Astrocyte of the cerebellum (primary cell): ENCODE measurements at places on chromosomes 2 and 18.
A peak's percentile ranks its signal among the peaks of the same experiment; 100 is the strongest.

DNA sequence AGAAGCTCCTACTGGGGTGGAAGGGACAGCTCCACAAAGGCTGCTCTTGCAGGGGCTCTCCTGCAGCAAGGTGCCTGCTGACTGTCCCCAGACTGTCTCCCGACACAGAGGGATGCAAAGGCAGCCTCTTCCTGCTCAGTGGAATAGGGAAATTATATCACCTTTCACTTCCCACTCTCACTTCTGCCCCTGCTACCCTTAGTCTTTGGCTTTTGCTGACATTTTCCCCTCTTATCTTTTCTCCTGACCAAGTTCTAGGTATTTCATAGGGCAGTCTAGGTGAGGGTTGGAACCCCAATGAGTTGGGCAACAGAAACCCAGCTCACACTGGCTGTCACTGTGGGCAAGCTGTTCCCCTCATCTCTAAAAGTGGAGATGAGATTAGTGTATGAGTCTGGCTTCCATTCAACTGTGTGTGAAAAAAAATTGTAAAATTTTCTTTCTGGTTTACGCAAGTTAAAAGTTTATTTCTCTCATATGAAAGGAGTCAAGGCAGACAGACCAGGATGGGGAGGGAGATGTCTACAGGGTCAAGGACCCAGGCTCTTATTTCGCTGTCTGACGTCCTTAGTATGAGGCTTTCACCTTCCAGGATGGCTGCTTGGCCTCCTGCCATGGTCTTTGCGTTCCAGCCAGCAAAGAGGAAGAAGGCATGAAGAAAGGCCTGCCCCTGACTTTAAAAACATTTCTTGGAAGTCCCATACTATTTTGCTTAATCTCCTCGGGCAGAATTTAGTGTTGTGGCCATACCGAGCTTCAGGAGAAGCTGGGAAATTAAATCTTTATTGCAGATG lies 7.5 kb upstream of the MOCOS start:
- DNase-seq = peak; percentile 51

DNA sequence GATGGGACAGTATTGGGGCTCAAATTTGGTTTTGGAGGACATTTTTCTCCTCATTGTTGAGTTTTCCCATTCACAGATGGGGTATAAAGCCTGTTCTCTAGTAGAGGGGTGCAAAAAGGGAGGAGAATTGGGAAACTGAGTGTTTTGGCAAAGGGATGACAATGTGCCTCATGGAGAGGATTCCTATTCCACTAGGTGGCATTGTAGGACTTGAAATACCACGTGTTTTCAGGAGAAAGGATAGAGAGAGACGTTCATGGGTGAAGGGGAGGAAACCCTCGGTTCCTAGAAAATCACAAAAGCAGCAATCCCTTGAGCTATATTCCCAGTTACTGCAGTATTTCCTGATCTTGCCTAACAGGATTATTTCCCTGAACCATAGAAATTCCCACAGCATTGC lies 113.7 kb upstream of the SRD5A2 start:
- no peak for DNase-seq

- DNase-seq = no peak
These were observed 17.3 kb downstream of the GRHL1 start for GRCh38 chr2:9968553-9969497.

GRCh38 chr18:62485684-62486083 lies 37.1 kb upstream of the ZCCHC2 start:
- peak; percentile 56 for DNase-seq

GRCh38 chr2:205130111-205130829 lies 552.0 kb upstream of the NRP2 start:
- peak; percentile 32 for DNase-seq

DNA sequence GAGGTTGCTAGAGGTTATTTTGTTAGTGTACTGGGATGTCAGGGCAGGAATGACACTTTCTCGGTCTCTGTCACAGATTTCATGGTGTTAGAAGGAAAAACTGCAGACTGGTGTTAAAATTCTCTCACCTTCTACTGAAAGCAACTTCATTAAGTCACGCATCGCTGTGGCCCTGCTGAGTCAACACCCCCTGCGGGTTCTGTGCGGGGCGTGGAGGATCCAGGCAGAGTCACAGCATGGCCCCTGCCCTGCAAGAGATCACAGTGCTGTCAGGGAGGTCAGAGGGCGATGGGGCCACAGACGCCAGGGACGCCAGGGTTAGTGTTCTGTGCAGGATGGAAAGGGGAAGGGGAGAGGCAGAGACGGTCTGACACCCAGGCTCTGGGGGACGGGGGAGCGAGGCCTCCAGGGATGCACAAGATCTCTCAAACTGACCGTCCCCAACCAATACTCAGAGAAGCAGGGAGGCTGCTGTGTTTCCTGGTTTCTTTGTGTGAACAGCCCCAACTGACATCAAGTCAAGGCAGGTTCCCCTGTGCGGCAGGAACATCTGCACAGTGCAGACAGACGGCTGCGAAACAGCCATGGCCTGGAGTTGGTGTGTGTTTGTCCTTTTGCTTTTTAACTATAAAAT lies 354.9 kb upstream of the SALL3 start:
- DNase-seq = no peak

- no peak for DNase-seq
These were observed 236.5 kb downstream of the NDUFA10 start for GRCh38 chr2:239788576-239789098.

GRCh38 chr2:56128235-56128634 lies 55.6 kb upstream of the CCDC85A start:
- no peak for DNase-seq

- no peak for DNase-seq
These were observed 15.9 kb upstream of the LRRTM4 start for GRCh38 chr2:77538031-77538430.

- DNase-seq = no peak
These were observed 146.1 kb upstream of the OTOS start for GRCh38 chr2:240286596-240286995.

DNA sequence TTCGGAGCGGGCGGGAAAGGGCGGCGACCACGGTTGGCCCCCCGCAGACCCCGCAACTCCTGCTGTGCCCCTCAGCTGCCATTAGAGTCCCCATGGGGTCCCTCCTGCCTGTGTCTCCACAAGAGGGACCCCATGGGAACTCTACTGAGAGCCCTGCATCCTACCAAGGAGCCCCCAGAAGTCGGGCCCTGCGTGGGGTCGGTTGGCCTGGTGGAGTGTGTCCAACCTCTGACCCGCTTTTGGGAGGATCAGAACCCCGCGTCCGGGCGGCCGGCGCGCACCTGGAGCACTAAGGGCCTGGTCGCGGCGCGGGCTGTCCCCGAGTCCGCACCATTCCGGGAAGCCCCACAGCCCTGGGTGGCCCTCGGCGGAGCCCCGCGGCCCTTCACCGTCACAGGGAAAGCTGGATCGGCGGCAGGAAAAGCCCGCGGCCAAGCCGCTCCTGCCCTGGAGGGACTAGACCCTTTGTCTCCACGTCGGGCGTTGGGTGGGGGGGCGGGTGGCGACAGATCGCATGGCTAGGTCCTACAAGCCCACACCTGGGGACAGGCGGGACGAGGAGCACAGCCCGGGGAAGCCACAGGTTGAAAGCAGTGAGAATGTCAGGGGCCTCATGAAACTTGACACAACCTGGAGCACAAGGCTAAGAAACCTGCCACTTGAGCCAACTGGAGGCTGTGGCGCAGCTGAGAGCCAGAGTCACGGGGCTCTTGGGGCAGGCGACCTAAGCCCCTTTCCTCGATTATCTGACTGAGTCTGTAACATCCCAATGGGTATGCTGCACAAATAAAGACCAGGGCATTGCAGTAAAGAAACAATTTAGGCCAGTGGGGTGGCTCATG lies 11.2 kb upstream of the CXXC1 start:
- no peak for DNase-seq

DNA sequence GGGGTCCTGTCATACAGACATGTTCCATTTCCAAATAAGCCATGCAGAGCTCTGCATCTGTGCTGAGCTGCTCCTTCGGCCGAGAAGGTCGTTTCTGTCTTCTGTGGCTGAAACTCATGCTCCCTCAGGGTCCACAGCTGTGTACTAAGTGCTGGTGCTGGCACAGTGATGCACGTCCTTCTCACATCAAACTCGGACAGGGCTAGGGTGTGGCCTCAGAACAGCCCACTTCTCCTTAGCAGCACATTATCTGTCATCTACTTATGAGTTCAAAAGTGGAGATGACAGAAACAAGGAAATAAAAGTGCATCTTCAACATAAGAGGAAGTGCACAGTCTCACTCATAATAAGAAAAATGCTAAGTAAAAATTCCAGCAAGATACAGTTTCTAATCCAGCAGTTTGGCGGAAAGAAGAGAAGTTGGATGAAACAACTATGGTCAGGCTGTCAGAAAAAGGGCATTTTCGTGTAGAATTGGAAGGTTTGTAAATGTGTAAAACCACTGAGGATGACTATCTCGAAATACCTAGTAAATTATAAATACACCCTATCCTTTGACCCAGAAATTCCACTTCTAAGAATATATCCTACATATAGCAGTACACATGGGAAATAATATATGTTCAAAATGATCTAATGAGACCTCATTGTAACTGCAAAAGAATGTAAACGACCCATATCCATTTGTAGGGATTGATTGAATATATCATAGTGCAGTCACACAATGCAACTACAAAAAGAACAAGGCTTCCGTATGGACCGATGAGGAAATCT lies 53.7 kb upstream of the APCDD1 start:
- no peak for DNase-seq

DNA sequence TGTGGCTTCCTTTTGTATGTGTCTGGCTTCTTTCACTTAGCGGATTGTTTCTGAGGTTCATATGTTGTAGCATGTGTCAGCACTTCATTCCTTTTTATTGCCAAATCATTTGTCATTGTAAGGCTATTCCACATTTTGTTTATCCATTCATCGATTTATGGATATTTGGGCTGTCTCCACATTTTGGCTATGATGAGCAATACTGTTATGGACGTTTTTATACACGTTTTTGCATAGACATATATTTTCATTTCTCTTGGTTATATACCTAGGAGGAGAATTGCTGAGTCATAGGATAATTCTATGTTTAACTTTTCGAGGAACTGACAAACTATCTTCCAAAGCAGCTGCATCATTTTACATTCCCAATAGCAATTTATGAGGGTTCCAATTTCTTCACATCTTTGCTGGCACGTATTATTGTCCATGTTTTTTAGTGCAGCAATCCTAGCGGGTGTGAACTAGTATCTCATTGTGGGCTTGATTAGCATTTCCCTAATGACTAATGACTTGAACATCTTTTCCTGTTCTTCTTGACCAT lies 48.1 kb upstream of the TBC1D8 start:
- no peak for DNase-seq

DNA sequence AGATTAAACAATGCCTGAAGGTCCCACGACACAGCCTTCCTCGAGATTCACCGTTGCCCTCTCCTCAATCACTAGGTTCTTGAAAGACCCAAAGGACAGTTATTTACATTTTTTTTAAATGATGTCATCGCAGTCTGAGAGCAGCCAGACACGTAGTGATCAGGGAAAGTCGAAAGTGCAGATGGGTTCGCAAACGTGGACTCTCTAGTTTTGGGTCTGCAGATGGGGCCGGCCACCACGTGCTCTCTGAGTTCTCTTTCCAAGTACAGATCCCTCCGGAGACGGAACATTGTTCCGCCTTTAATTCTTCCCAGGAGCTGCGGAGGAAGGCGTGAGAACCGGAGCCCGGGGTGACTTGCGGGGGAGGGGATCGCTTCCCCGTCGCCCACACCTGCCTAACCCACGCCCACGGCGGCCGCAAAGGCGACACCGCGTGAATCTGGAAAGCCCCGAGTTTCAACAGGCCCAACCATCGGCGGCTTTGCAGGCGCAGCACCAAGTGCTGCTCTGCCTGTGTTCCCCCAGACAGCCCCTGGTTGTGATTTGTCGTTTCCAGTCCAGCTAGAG lies 54.3 kb downstream of the PKDCC start:
- DNase-seq = peak; percentile 74

DNA sequence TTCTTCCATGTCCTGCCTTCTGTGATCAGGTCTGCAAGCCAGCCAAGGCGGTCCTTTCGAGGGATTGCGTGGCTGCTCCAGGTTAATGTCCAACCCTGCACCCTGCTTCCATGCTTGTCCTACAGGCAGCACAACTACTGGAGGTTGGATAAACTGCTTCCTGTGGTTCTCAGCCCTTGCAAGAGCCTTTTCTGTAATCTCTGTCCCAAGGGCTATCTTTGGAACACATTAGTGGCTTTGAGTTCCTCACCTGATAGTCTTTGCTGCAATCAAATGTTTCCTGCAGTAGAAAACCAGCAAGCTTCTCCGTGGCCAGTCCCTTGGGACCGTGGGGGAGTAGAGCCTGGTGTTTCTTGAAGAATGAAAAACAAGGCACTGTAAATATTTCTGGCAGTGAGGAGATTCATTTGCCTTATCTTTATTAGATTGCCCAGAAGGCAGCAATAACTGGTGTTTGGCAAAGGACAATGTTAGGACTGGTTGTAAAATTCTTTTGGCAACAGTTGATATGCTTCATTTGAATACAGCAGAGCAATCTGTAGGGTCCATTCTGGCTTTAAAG lies 214.4 kb downstream of the FHOD3 start:
- no peak for DNase-seq

- DNase-seq = no peak
These were observed 41.1 kb downstream of the STAT1 start for GRCh38 chr2:190972846-190973245.

GRCh38 chr2:152573168-152573567 lies 144.1 kb downstream of the PRPF40A start:
- DNase-seq = no peak

- DNase-seq = no peak
These were observed 428.2 kb upstream of the ETAA1 start for GRCh38 chr2:66968946-66969345.

DNA sequence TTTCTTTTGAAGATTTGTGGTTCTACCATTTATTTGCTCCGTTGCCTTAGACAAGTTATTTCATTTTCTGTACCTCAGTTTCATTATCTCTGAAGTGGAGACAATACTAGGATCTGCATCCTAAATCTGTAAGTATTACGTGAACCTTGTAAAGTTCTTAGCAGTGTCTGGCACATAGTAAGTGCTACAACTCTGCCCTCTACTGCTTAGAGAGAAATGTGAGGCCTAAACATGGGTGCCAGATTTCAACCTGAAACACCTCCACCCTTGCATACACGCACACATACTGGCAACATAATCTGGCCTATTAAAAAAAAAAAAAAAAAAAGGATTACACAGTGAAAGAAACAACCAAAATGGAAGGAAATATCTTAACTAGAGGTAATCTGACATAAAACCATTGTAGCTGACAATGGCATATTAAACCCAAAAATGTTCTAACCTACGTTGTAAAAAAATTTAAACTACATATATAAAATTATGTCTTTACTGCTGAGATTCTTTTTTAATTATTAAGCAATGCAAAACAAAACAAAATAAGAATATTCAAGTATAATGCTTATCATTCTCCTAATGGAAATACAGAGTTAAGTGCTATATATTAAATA lies 132.6 kb downstream of the MAP2 start:
- peak; percentile 53 for DNase-seq

- no peak for DNase-seq
These were observed 702 bp downstream of the OLA1 start for GRCh38 chr2:174247474-174248186.

- no peak for DNase-seq
These were observed 11.6 kb upstream of the TAF1B start for GRCh38 chr2:9831670-9832069.

DNA sequence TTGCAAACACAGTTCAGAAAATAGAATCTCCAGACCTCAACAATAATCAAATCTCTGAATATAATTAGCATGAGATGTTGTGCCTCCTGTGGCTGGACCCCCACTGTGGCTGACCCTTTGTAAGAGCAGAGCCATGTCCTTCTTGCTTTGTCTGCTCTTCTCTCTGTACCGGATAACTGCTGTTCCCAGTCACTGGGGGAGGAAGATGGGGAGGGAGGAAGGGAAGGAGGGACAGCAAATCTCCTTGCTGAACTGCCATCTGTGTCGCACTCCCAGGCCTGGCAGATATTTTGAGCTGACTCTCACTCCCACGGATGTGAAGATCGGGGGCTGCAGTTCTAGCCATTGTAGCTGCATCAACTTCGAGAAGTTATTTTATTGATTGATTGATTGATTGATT lies 319.0 kb upstream of the CXCR4 start:
- no peak for DNase-seq
